Karpas-422 (cell line): ENCODE measurements at places on chromosomes 4 and X.
A peak's percentile ranks its signal among the peaks of the same experiment; 100 is the strongest.

GRCh38 chr4:172802032-172802431, 366.6 kb upstream of the GALNT7 start:
- DNase-seq = no peak

DNA sequence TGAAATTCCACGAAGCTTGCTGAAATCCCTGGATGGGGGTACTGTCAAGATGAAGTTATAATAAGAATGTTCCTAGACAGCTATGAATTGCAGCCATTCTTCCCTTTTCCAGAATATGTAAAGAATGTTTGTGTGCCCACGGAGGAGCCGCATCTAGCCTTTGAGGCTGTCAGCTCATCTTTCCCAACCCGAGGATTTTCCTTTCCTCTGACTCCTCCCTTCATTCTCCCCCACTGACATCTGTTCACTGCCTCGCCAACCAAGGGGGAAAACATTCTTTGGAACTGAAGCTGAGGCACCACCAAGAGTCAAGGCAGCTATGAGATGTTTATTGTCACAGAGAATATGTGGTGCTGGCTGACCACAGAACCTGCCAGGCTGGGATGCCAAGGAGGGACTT, 8.8 kb downstream of the NHSL2 start:
- no peak for DNase-seq

DNA sequence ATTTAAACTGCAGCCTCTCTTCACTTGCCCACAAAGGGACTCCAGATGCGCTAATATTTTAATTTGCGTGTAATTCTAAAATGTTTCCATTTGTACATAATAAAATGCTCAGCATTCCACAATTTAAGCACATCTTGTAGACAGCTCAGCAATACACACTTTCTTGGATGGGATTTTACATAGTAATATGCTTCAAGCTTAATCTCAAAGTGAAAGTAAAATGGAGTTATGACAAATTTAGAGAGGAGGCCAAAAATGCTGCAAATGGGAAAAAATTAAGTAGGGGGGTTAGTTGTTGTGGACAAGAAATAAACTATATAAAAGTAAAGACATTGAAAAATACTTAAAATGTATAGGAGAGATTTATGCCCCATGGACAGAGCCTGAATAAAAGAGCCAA, 149.1 kb downstream of the FBXO8 start:
- no peak for DNase-seq

DNA sequence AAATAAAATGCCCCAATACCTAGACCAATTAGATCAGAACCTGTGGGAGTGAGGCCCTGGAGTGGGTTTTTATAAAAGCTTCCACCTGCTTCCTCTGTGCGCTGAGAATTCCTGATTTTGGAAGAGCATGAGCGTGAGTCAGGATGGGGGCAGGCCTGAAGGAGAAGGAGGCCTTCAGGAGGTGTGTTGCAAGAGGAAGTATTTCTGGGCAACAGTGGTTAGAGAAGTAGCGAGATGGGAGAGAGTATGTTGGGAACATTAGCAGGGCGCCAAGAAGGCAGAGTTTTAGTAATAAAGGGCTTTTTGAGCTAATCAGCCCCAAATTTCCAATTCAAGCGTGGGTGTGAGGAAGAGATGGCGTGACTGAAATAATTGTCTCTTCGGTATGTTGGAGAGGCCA, 349.8 kb downstream of the UNC5C start:
- no peak for DNase-seq

DNA sequence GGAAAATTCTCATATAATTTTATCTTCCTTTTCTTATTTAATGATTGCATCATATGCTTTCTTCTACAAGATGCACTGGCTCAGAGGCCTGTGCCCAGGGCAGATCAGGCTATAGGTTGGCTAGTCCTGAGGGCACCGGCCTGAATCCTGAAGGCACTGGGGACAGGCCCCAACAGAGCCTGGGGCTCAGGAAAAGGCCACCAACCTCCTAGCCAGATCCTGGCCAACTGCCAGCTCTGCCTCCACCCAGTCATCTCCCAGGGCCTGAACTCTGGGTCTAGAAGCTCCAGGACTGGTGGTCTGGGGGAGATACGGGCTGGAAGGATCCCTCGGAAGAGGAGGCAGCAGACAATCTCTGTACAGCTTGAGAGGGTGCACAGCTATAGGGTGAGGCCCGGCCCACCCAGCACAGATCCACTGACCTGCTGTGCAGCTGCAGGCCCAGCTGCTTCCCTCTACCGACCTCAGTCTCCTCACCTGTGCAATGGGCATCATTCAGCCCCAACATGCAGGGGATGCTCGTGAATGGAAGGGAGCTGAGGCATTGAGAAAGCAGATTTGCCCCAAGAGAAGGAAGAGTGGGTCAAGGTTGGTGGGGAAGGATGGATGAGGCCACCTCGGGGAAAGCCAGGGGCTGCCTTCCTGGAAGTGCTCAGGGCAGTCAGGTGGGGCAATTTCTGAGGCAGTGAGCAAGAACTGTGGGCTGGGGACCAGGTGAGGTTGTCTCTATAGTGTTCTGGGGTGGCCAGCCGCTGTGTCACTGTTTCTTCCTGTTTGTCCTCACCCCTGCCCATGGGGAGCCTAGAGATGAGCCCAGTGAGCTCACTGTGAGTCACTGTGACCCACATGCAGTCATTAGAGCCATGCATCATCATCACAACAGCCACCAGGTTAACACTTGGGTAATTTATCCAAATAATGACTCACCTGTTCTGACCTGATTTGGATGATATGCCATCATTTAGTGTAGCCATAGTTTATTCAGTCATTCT, 22.4 kb upstream of the XAGE2 start:
- DNase-seq = no peak

GRCh38 chr4:14254252-14254651, 626.7 kb upstream of the BOD1L1 start:
- DNase-seq = peak; percentile 68

- no peak for DNase-seq
Observed at GRCh38 chrX:100687128-100687527, 43.1 kb downstream of the SRPX2 start.

GRCh38 chr4:138609943-138610350, 367.8 kb upstream of the SLC7A11 start:
- DNase-seq = no peak

- no peak for DNase-seq
Observed at GRCh38 chr4:1329408-1330371, 17.3 kb upstream of the UVSSA start.

- no peak for DNase-seq
Observed at GRCh38 chr4:4780729-4781244, 78.7 kb upstream of the MSX1 start.

DNA sequence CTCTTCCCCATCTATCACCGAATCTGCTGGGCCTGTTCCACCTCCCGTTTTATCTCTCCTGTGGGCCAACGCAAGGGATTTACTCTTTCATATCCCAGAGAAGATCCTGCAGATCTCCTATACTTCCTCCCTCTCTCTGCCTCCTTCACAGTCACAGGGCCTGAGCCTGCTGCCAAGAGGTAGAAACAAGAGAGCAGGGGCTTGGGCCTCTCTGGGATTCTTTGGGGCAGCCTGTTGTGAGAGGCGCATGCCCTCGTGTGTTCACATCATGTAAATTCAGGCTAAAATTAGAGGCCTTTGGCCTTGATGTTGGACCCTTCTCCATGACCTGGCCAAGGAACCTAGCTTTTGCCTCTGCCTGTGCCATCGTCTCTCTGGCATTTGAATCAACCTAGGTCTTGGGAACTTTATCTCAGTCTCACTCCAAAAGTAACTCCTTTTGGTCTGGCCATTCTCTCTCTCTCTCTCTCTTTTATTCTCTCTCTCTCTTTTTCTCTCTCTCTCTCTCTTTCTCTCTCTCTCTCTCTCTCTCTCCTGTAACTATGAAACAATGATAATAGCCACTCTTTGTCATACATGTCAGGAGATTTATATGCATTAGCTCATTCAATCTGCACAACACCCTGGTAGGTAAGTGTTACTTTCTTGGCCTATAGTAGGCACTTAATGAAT, 20.0 kb upstream of the EFNB1 start:
- no peak for DNase-seq

GRCh38 chr4:72911316-72911715, 158.2 kb downstream of the COX18 start:
- no peak for DNase-seq
